Activated CD8-positive, alpha-beta memory T cell treated with anti-CD3 and anti-CD28 coated beads for 48 hours (primary cell): ENCODE measurements at places on chromosomes 3 and 15.

DNA sequence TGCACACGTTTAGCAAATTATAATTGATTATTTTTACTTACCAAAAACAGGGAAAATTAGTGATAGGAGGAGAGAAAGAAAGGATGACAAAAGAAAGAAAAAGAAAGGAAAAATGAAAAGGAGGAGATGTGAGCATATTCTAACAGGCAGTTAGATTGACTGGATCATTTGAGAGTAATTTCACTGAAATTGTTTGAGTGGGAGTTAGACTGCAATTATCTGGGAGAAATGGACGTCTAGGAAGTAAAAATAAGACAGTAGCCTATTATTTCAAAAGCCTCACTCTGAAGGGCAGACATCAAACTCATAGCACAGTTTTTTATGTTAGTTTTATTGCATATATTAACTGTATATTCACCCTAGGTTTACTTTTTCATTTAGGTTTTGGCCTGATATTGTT lies 272.8 kb upstream of the POU1F1 start:
- DNase-seq: no peak

- DNase-seq: no peak
These were observed 26.4 kb downstream of the BCL2A1 start for GRCh38 chr15:79944622-79945021.

DNA sequence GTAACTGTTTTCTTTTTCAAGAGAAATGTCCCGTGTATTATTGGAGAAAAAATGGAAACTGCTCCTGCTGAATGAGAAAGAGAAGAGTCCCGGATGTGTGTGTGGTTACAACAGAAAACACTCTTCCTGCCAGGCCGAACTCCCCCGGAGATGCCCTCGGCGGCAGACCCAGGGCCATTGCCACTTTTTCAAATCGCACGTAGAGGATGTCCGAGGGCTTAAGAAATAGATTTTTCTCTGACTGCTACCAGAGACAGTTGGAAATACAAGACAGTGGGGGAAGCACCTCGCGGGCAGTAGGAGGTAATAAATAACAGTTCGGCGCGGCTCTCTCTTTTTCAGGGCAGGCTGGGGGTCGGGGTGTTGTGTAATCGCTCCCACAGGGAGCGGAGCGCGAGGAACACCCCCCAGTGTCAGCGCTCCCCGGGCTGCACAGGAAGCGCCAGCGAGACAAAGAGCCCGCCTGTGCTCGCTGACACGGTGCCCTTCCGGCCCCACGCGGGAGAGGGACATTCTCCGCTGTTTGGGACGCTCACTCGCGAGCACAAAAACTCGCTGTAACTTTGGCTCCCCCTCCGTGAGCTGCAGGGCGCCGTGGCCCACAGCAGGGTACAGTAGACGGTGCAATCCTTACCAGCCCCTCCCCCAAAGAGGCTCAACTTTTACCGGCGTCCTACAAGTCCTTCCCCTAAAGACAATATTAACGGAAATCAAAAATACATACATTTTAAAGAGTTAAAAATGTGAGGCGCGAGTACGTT lies 1.1 kb downstream of the VGLL4 start:
- peak; percentile 43 for DNase-seq

DNA sequence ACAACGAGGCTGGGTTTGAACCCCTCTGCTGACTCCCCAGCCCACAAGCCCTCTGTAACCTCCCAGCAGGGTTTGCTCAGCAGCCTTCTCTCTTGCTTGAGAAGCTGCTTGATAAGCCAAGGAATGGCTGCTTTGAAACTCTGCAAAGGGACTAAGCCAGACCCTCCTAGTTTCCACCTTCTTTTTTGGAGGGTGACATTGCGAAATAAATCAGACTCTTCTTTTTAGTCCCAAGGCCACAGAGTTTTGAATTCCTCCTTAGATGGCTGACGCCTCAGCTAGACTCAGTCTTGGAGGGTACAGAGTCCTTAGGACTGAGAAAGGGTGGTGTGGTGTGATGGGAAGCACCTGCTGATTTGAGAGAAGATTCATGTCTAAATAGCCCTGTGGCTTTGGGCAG lies 1.2 kb downstream of the TGM4 start:
- DNase-seq: no peak

GRCh38 chr3:102078854-102079808 lies 229.8 kb downstream of the NFKBIZ start:
- DNase-seq: no peak

DNA sequence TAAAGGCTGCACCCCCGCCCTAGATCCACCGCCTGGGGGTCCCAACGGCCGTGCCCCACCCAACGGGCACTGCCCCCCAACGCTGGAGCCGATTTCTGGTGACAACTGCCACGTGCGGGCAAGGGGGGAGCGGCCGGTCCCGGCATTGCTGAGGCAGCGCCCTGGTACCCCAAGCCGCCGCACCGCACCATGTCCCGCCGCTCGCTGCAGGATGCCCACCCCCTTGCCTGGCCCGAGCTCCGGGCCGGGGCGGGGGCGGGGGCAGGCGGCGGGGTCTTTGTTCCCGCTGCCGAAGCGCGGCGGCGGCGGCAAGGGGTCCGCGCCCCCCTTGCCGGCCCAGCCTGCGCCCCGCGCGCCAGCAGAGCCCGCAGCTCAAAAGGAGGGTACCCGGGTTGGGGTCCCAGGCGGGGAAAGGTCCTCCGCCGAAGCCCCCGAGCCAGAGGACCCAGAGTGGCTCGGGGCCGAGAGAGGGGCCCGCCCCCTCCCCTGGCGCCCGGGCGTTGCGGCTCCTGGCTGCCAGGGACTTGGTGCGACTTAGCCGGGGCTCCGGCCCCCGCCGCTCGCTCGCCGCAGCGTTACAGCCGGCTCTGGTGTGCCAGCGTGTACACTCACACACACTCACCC lies 678 bp downstream of the SEMA7A start:
- no peak for DNase-seq

- no peak for DNase-seq
These were observed 4.5 kb downstream of the RNF168 start for GRCh38 chr3:196499061-196499460.

GRCh38 chr15:40266828-40267304 lies 16.0 kb downstream of the ANKRD63 start:
- no peak for DNase-seq

DNA sequence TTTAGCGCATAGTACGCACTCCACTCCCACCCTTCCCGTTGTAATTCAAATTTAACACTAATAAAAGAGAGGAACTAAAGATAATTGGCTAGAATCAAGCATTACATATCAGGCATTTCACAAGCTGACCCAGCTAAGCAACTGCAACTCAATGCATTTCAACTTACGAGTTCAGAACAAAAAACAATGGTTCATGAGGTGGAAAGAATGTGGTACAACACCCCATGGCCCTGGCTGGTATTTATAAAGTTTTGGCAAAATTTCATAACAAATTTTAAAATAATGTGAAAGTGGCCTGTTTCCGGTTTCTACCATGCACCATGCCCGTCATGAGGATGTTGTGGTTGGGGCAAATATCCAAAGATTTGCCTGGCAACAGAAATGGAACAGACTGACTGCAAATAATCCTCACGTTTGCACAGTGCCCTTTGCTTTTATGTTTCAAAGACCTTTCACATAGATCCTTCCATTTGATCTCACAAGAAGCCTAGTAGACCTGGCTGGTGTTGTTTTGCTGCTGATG lies 455.3 kb upstream of the NR2F2 start:
- DNase-seq: no peak

DNA sequence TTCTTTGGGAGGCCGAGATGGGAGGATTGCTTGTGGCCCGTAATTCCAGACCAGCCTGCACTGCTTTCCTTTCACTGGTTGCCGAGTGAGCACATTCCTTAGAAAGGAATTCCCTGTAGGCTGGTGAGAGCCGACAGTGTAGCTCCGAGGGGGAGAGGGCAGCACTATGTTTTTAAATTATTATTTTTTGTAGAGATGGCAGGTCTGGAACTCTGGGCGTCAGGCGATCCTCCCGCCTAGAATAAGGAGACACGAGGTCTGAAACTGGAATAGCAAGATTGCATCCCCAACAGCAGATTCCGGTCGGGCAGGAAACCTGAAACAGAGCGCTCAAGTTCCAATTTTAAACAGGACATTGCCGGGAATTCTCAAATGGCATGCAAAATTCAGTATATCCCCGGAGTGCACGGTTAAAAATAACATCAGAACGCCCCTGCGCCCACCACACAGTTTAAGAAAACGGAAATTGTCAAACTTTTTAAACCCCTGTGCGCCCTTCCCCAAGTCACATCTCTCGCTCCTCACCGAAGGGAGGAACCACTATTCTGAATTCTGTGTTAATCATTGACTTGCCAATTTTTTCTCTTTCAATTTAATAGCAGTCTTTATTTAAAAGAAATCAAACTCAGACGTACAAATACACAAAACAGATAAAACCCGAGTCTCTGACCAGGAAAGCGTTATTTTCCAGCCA lies 643 bp upstream of the RNU5B-1 start:
- no peak for DNase-seq

- DNase-seq: no peak
These were observed 29.6 kb downstream of the MGA start for GRCh38 chr15:41689834-41690233.

DNA sequence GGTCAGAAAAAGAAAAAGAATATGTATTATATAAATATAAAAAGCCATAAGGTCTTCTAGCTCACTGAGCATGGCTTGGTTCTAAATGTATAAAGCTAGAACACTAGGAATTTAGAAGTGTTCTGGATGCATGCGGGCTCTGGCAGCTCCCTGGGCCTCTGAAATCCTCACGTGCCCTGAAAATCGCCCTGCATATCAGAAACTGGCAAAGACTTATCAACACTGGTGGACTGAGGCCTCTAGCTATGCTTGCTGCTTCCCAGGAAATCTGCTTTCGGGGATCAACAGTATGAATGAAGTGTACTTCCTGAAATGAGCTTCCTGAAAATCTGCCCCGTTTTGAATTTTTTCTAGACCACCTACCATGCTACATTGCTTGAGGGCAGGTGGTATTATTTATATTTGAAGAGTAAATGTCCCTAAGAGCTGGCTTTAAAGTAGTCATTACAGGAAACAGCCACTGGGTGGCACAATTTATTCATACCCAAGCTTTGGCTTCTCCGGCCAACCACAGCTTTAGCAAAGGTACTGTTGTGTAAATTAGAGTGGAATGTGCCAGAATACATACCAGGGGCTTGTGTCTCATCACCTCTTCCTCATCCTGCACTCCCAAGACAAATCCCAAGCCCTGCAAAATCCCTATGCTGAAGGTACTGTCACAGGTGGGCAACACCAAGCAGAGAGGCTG lies 17.7 kb downstream of the CRTAP start:
- DNase-seq: no peak

DNA sequence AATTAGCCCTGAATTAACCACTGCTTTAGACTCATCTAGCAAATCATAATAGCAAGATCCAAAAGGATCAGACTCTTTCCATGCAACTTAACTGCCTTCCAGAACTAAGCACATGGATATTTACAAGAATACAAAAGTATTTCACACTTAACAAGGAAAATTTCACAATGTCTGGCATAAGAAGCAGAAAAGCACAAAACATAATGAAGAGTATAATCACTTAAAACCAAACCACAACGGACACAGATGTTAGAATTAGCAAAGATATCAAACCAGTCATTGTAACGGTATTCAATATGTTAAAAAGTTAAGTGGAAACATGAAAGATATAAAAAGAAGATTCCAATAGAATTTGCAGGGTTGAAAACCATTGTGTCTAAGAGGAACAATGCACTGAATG lies 51.5 kb upstream of the COL6A6 start:
- no peak for DNase-seq

- DNase-seq: no peak
These were observed 41.8 kb upstream of the POLG start for GRCh38 chr15:89376388-89376787.

DNA sequence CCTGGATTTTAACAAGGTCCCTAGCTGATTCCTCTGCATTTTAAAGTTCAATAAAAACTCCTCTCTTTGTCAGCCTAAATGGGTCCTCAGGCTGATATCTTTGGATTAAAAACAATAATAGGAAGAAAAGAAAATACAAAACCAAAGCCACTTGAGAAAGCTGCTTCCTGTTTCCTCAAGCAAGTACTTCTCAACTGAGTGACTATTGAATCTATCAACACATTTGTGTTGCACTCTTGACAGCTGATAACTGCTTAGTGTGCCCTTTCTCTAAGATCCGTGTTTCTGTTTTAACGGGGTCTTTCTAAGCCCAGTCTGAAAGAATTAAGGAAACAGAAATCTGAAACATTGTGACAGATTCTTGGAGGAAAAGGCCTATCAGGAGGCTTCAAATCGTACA lies 410.7 kb downstream of the GRM7 start:
- DNase-seq: no peak

DNA sequence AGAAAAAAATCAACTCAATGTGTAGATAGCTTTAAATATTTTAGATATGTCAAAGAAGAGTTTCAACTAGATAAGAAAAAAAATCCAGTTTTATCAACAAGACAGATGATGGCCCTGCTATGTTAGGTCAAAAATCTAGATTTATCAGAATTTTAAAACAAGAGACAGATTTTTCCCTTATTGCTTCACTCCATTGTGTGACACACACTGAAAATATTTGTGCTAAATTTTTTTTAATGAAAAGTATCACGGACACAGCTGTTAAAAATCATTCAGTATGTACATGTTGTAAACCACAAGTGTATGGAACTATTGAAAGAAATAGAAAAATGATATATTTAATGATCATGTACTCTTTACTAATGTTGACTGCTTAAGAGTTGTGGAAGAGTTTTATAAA lies 43.6 kb downstream of the FOXB1 start:
- DNase-seq: no peak

DNA sequence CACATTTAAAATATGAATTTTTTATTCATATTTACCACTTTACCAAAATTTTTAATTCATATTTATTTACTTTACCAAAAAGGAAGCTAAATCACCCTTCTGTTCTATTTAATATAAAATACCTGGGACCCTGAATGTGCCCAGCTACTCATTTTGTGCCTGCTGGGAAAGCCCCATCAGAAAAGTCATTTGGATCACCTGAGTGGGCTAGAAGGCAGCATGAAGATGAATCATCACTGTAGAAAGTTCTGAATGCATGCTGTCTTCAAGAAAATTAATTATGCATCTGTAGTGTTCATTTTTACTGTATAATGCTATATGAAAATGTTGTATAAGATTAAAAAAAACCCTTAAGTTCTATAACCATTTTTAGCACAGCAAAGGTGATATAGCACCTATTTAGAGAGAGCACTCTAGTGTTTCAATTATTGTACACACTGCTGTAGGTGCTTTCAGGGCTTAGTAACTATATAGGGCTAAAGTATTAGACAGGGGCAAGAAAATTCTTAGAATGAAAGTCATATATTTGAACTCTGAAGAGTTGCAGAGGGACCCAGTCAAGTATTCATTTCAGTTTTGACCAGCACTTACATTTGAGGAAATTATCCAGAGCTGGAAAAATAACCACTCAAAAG lies 175.1 kb downstream of the NFKBIZ start:
- DNase-seq: no peak

DNA sequence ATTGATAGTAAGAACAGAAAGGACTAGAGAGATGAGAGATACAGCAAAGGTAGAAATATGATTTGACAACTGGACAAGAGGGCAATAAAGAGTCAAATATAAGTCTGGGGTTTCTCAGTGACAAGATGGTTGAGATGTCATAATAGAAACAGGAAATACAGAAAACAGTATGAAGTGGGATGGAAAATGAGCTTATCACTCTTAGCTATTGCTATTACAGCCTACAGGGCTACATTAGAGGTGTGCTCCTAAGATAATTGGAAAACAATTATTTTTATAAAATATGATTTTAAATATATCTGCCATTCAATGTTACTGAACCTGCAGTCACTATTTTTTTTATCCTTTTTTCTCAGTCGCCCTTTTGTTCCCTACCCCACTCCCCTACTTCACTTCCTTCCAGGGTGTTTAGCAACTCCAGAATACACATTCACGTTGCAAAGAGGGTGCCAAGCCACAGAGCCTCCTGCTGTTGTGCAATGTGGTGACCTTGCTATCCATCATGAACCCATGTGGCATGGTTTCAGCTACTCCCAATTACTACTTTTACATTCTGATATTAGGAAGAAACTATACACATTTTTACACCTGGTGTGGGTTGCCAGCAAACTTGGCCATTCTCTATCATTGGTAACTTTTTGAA lies 6.0 kb downstream of the NRG4 start:
- no peak for DNase-seq
